ENCODE measurements at places on chromosomes 13 and 19.

DNA sequence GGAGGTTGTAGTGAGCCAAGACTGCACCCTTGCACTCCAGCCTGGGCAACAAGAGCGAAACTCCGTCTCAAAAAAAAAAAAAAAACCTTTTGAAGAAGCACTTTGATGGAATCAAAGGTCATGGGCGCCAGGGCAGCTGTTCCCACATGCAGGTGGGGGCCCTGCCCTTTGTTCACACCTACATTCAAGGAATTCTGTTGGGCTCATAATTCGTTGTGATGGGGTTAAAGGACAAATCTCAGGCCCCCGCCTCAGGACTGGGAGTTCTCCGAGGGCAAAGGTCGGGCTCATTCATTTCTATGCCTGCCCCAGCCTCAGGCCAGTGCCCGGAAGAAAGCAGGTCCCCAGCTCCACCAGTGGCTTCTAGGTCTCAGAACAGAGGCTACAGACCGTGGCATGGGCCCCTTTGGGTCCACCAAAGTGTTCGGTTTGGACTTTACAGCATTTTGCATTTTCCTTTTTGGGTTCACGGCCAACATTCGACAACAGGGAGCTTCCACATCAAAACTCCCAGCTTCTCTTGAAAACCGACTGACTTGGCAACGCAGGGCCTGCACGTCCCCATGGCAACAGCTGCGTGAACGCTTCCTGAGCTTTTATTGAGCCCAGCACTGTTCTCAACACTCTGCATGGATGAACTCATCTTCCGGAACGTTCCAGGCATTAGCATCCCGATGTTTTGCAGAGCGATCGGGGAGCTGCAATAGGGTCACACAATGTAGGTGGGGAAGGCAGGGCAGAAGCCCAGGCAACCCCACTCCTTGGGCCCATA lies 10.1 kb upstream of the GTF2F1 start:
- DNase-seq, result no peak

GRCh38 chr19:4439243-4439642 lies 18.4 kb downstream of the UBXN6 start:
- no peak for DNase-seq

- no peak for DNase-seq
These were observed 265.7 kb downstream of the DLEU7 start for GRCh38 chr13:50577806-50578205.

GRCh38 chr19:588741-589692 lies 664 bp upstream of the HCN2 start:
- no peak for DNase-seq

- peak; percentile 75 for DNase-seq
These were observed 24.3 kb downstream of the COLGALT1 start for GRCh38 chr19:17579661-17580244.

Data from GM06990 (cell line).